NCI-H510A (cell line): ENCODE measurements at places on chromosomes 12 and 14.

- no peak for DNase-seq
Measured at GRCh38 chr12:32455607-32456071, 56.3 kb downstream of the FGD4 start.

DNA sequence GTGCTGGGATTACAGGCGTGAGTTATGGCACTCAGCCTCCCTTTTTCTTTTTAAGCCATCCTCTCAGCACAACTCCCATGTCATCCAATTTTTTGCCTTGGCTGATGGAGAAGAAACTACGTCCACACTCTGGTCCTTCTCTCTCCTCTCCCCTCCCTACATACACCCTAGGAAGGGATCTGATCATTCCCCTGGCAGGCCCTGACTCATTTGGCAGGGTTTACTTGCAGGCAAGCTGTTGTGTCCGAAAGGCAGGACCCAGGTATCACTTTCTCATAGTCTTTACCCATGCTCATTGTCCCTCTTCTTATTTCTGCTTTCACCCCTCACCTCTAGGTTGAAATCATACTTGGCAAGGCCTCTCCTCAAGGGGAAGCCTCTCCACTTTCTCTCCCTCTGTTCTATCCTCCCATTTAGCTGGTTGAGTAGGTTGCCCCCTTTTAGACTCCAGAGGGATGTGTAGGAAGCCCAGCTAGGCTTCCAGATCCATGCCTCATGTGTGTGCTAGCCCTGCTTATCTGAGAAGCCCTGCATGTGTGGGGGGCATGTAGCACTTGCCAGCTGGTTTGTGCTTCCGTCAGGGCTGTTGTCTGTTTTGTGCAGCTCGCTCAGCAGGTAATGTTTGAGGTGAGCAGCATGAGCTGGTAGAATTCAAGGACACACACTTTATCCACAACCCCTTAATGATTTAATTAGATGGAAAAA is 14.8 kb downstream of the GPR19 start:
- no peak for DNase-seq

- no peak for DNase-seq
Measured at GRCh38 chr14:81555051-81555450, 21.4 kb upstream of the SEL1L start.

GRCh38 chr12:51590347-51591015 is 552 bp upstream of the SCN8A start:
- peak; percentile 91 for DNase-seq

GRCh38 chr12:22268973-22269372 is 65.5 kb downstream of the ST8SIA1 start:
- DNase-seq, result no peak

DNA sequence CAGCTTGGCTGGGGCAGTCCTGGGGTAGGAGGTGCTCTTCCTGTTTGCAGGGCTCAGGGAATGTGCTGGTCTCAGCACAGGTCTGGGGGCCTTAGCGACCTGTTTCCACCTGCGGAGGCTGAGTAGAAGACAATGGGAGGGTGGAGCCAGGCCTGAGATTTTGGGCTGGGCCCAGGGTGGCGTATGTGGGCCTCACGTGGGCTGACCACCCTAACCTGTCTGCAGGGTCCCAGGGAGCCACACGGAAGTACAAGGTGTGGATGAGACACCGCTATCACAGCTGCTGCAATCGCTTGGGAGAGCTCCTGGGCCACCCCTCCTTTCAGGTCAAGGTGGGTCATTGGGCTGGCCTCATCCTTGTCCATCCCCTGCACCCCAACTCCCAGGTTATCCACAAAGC is 1.1 kb downstream of the NOC4L start:
- DNase-seq, result no peak

DNA sequence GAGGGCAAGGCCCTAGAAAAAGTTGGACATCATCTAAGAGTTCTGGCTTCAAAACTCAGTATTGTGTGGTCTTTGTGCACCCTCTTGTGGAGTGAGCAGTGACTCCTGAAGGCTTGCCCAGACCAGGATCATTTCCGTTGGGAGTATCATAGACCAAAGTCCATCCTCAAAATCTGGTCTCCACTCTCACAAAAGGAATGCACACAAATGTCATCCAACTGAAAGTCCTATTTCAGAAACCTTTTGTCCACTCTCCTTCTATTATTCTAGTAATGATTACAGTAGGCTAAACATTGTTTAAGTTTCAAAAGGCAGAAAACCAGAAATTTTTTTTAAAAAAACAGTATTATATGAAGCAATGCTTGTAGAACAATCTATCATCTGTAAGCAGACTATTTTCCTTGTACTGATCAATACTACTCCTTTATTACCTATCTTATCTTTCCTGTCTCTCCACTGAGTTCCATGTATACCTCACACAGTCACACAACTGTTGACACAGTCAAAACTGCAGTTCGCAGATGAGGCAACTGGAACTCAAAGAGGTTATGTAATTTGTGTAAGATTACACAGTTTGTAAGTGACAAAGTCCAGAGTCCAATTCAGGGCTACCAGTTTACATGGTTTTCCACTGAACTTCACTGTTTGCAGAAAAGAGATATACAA is 41.4 kb downstream of the COX16 start:
- DNase-seq, result peak; percentile 27

- DNase-seq, result no peak
Measured at GRCh38 chr14:94225460-94226378, 51.6 kb downstream of the PPP4R4 start.

- DNase-seq, result no peak
Measured at GRCh38 chr14:102282751-102283465, 22.1 kb downstream of the MOK start.

GRCh38 chr12:4272424-4273272 is 914 bp upstream of the CCND2 start:
- DNase-seq, result no peak

DNA sequence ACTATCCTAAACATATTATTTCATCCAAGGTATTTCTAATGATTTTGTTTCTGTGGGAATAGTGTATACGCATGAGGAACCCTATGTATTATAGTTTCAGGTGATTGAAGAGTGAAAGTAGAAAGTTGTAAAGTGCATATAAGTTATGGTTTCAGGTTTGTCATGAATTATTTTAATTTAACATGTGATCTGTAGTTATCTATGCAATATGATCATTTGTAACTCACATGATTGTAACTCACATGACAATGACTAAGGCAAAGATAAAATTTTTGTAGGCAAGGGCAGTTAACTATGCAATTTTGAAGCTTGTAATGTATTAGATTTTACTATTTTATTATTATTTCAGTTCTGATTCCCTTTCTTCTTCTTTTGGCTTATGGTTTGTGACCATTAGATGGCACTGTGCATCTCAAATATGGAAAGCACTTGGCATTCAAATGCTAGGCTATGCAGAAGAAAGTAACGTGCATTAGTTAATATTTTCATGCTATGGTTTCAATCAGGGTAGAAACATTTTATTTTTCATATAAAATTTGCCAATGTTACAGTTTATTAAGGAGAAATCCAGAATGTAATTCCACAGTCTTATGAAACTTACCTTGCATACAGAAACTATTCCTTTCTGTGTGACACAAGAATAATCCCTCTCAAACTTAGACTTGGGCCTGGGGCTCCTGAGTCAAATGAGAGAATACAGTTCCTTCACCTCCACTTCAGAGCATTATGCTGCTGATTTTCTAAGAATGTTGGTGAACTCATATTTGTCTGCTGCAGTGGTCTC is 15.8 kb upstream of the TMEM30B start:
- no peak for DNase-seq

- no peak for DNase-seq
Measured at GRCh38 chr12:2226641-2227040, 173.9 kb downstream of the CACNA1C start.

- DNase-seq, result no peak
Measured at GRCh38 chr12:15045451-15045850, 72.6 kb downstream of the PDE6H start.

- DNase-seq, result no peak
Measured at GRCh38 chr14:54568821-54569595, 2.1 kb downstream of the SAMD4A start.

DNA sequence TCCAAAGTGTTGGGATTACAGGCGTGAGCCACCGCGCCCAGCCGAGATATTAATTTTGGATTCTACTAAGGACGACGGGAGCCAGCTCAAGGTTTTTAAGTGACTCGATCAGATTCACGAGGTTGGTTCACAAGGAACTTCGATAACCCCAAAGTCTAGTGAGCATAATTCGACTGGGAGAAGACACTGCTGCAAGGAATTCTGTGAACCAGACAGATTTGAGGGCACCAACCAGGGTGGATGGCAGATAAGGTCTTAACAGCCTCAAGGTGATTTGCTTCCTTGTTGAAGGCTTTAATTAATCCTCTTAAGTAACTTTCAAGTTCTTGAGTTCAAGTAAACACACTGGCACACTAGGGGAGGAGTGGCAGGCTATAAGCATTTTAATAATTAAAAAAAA is 1.1 kb upstream of the KLHDC2 start:
- DNase-seq, result no peak

- DNase-seq, result no peak
Measured at GRCh38 chr14:73686901-73687300, 27.3 kb downstream of the PNMA1 start.

DNA sequence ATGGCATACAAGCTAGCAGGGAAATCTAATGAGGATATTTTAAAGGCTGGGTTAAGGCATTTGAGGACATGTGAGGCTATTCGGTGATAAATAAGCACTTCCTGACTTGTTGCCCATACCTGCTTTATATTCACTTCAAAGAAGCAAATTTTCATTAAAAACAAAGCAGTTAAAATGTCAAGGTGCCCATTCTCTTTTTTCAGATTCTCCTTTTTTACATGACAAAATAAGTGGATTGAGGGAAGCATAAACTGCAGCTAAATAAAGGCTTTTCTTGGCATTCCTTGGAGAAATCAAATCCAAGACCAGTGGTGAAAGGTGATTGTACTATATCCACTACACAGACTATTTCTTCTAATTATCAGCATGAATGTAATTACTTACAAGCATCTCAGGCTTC is 166.9 kb downstream of the PTCSC3 start:
- DNase-seq, result no peak

- DNase-seq, result no peak
Measured at GRCh38 chr14:21136024-21136423, 19.8 kb downstream of the OR5AU1 start.

GRCh38 chr12:23204933-23205778 is 580.2 kb downstream of the ETNK1 start:
- no peak for DNase-seq

DNA sequence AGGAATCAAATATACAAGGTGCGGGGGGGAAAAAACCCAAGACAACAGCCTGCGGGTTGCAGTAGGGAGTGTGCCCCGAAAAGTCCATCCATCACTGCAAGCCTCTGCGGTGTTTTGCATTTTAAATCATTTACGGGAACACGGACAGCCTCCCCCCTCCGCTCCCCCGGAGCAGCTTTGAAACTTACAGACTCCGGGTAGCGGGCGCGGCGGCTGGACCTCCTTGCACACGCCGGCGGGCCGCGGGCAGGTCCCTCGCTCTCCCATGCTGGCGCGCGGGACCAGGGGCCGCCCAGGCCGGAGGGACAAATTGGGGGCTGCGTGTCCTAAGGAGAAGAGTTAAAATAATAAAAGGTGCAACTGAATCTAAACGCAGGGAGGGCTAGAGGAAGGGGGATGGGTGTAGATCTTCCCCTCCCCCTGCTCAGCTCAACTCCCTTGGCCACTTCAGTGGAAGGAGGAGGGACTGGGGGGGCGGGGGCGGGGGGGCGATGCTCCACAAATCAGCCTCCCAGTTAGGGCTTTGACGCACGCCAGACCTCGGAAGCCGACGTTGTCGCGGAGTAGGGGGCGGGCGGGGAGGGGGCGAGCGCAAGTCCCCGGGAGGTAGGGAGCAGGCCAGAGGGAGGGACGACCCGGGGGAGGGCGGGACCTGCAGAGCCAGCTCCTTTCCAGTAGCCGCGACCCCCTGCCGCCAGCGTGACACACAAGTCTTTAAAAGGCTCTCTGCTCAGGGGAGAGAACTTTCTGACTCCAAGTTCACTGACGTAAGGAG is at the start of gene KCNJ8:
Gene KCNJ8 (minus strand): TSS at position 349 of the 775 bp plus-strand sequence. CDS start 1,090 bp downstream, outside the sequence.
- DNase-seq, result peak; percentile 45

GRCh38 chr14:67763158-67763822 is 53.1 kb downstream of the ZFYVE26 start:
- DNase-seq, result peak; percentile 20

GRCh38 chr12:68932128-68932960 is 627 bp downstream of the CPM start:
- DNase-seq, result no peak

DNA sequence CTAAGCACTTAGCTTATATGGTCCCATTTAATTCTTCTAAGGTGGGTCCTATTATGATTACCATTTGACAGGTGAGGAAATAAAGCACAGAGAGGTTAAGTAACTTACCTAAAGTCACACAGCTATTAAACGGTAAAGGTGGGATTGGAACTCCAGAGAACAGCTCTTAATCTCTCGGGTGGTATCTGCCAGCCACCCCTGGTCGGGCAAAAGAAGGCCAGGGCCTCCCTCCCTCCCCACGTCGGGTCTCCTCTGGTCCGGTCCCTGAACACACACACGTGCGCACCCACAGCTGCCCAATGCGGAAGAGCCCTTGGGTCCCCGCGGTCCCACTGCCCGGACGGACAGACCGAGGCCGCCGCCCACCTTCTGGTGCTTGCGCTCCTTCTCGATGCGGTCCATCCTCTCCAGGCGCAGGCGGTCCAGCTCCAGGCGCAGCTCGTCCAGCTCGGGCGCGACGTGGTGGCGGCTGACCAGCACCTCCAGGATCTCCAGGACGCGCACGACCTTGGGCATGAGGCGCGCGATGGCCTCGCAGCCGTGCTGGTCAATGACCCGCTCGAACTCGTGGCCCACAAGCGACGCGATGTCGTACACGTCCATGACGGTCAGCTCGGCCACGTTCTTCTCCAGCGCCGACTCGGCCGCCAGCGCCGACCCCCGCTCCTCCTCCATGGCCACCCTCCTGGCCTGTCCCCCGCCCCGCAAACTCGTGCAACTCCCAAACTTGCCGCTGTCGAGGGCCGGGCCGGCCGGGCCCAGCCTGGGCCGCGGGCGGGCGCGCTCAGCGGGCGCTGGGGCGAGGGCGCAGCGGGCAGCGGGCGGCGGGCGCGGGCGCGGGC is 490 bp downstream of the RILPL1 start:
- DNase-seq, result peak; percentile 21

GRCh38 chr14:52998376-52999015 is 47.6 kb upstream of the FERMT2 start:
- DNase-seq, result no peak

DNA sequence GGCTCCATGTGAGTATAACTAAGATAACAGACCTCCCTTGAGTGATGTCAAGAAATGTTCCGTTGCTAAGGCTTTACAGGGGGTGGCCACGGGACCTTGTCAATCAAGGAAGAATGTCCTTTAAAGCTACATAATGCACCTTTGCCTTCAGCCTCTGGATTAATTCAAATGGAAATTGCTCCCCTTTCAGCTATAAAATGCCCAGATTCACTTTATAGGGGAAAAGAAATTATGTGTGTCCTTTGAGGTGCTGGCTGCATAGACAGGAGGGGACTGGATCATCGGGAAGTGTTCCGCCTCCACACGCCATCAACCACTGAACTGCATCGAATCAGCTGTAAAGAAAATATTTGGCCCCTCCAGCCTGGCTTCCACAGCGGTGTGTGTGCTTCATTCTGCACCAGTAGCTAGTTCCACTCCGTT is 415.4 kb downstream of the DPF3 start:
- DNase-seq, result no peak
